ENCODE measurements at places on chromosomes 1 and 21.

DNA sequence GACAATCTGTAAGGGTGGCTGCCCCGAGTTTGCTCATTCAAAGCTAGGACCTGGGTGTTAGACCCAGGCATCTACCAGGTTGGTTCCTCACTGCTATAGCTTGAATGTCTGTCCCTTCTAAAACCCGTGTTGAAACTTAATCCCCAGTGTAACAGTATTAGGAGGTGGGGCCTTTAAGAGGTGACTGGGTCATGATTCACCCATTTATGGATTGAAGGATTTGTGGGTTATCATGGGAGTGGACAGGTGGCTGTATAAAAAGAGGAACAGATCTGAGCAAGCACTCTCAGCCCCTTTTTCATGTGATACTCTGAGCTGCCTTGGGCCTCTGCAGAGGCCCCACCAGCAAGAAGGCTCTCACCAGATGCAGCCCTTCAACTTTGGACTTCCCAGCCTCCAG is 29.4 kb downstream of the PSMG1 start:
- no peak for DNase-seq

GRCh38 chr21:34933609-34934335 is 115.3 kb downstream of the RUNX1 start:
- no peak for DNase-seq

GRCh38 chr21:33966324-33966949 is 50.8 kb upstream of the ATP5PO start:
- no peak for DNase-seq

- no peak for DNase-seq
Measured at GRCh38 chr1:175377394-175377793, 184.8 kb upstream of the KIAA0040 start.

GRCh38 chr1:20367116-20367585 is 76.5 kb downstream of the VWA5B1 start:
- DNase-seq: no peak

GRCh38 chr1:59015708-59016107 is 231.9 kb upstream of the JUN start:
- DNase-seq: no peak

DNA sequence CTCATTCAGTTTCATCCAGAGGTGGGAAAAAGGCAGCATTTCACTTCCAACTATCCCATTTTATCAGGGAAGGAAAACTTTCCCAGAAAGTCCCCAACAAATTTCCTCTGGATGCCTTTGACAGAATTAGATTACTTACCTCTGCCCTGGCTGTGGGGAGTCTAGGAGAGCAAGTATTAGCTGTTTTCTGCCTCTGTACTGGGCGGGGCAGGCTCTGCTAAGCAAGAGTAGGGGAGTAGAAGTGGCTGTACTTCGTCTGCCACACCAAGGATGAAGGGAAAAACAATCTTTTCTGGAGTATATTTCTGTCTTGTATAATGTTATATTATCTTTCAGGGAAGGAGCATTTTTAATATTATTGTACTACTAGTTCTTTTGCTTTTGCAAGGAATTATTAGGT is 78.5 kb downstream of the FNBP1L start:
- DNase-seq: no peak

DNA sequence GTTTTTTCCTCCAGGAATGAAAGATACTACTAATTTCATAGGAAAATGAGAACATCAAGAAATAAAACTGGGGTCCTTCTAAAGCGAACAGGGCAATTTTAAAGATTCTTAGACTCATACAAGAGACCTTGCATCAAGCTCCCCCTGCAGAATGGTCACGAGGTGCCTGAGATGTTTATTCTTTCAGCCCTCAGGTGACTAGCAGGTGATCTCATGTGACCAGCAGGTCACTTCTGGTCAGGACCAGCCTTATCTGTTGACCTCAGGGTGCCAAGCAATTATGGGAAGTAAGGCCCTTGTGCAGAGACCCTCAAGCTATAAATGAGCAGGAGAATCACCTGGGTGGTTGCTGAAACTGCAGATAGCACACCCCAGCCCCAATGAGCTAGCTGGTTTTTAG is 20.6 kb upstream of the TMEM51 start:
- DNase-seq: no peak

DNA sequence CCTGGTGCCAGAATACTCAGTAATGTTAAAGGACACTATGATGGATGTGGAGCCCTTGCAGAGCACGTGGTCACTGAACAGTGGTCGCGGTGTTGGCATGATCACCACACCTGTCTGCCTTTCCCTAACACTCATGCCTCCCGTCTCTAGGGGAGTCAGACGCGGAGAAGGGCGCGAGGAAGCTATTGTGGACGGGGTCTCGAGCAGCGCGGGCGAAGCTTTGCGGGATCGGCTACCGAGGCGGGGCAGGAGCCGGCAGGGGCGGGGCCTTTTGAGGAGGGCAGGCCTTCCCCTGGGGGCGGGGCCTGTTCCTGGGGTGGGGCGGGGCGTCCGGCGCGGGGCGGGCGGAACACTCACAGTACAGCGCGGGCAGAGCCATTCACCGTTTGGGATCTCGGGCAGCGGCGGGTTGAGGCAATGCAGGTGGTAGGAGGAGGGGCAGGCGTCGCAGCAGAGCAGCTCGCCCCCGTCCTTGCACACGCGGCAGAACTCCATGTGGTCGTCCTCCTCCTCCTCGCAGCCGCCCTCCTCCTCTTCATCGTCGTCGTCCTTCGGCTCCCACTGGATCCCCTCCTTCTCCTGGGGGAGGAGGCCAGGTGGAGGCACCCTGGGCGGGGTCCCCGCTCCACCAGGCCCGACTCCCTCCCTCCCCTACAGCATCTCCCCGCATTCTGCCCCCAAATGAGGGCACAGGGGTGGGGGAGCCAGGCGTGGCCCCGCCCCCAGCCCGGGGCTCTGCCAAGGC is 31.5 kb downstream of the CHD5 start:
- DNase-seq: no peak

- DNase-seq: no peak
Measured at GRCh38 chr1:107889524-107889923, 75.5 kb downstream of the VAV3 start.

DNA sequence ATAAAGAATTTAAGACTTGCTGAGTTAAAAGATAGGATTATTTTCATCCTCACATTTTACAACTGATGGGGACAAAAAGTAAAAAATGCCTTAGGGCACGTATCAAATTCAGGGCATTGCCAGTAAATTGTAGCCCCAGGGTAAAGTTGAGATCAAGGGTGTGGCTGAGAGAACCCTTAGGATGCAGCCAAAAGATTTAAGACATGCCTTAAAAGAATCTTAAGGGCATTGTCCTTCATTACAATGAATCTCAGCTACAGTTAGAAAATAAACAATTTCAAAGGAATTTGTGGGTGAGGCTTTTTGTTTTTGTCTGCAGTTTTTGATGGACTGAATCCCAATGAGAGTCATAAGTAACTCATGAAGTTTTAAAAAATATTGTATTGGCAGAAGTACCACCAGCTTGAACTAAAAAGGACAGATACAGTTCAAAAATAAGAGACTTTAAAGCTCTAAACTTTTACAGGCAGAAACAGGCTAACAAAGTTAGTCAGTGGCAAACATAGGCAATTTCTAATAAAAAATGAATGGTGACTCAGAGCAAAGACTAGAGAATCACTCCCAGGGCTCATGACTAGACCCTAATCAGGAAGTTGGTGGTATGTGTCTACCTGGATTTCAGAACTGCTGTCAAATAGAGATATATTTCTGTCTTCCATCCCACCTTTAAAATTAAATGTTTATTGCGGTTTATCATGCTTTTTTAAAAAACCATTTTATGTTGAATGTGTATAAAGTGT is 165.1 kb upstream of the SNX7 start:
- no peak for DNase-seq
